ENCODE measurements at places on chromosomes 3 and 15. TPM values are rescaled to one million over a fixed set of nuclear protein-coding genes. Genes with fewer than 3 reads are reported as not detected.

- no peaks in the 10 kb centered on the region for H3K36me3 ChIP-seq
- H3K4me3 ChIP-seq, result no peak overlapping the region
Measured at GRCh38 chr3:23275061-23275460, 71.9 kb downstream of the UBE2E2 start.

- H3K4me3 ChIP-seq, result no peak overlapping the region
- H3K4me1 ChIP-seq, result no peaks in the 10 kb centered on the region
Measured at GRCh38 chr15:41990243-41990605, 17.9 kb upstream of the EHD4 start.

GRCh38 chr3:99651531-99651930 lies 13.1 kb downstream of the COL8A1 start:
- no peaks in the 10 kb centered on the region for H3K36me3 ChIP-seq
- no peaks in the 10 kb centered on the region for H3K4me1 ChIP-seq
- H3K27me3 ChIP-seq, result peaks cover 9% of the 10 kb centered on the region

C3orf85 gene
- not detected for total RNA-seq

PLA2G4E gene
- total RNA-seq, result not detected

All from Panc1 (cell line).